ENCODE measurements at places on chromosomes 3 and 15. TPM values are rescaled to one million over a fixed set of nuclear protein-coding genes. Genes with fewer than 3 reads are reported as not detected.

DNA sequence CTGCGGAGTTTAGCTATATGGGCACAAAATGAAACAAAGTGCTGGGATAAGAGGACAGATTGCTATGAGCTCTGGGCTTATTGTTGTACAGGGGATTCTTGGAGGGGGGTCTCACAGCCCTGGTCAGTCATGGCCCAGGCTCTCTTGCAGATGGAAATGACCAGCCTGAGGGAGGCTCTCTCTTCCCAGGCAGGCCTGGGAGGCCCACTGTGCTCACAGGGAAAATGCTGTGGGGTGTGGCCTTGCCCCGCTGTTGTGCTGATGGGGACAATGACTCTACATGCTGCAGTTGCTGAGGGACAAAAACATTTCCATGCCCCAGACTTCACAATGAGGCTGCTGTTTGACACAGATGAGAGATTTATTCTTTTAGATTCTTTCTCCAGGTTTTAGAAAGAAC is 202.2 kb downstream of the KLF13 start:
- DNase-seq, result no peak

DNA sequence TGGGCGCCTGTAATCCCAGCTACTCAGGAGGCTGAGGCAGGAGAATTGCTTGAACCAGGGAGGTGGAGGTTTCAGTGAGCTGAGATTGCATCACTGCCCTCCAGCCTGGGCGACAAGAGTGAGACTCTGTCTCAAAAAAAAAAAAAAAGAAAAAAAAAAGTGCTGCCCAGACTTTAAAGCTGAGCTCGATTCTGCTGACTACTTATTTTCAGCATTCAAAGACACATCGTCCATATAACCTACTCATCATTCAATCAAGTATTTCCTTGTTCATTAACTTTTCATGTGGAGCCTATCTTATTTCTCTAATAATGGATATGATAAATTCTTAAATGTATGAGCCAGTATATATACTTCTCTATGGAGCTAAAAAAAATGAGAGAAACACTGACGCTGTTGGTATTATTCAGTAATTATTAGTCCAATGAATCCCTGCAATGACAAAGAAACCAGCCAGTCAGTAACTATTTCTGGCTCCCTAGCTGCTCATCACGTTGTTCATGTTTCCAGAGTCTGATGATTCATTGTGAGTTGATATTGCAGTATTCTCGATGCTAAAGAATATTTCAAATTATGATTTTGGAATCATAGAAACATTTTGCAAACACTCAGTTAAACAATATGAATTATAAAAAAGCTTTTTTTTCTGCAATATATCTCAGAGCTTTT is 111.9 kb downstream of the RAP2B start:
- DNase-seq, result no peak

GRCh38 chr3:186532598-186533072 is 11.5 kb downstream of the CRYGS start:
- DNase-seq, result no peak

- DNase-seq, result peak; percentile 21
Measured at GRCh38 chr3:156643729-156644389, 30.5 kb upstream of the TIPARP start.

- DNase-seq, result no peak
Measured at GRCh38 chr15:63067976-63068743, 25.6 kb downstream of the TPM1 start.

ROBO2 gene
- 16.3 TPM for polyA plus RNA-seq

- no peak for DNase-seq
Measured at GRCh38 chr3:141642215-141642614, 95.9 kb upstream of the RNF7 start.

- DNase-seq, result peak; percentile 89
Measured at GRCh38 chr3:170357176-170358041, at the start of gene SKIL. Gene SKIL, plus strand, starts transcription at chr3:170357715. Its CDS starts 2,617 bp downstream, at chr3:170360332.

- no peak for DNase-seq
Measured at GRCh38 chr3:11140030-11140712, 14.1 kb upstream of the HRH1 start.
